ENCODE measurements at places on chromosomes 16 and 17. TPM values are rescaled to one million over a fixed set of nuclear protein-coding genes. Genes with fewer than 3 reads are reported as not detected.

- no peak for DNase-seq
These were observed 168.9 kb downstream of the CBLN1 start for GRCh38 chr16:49112754-49113153.

DNA sequence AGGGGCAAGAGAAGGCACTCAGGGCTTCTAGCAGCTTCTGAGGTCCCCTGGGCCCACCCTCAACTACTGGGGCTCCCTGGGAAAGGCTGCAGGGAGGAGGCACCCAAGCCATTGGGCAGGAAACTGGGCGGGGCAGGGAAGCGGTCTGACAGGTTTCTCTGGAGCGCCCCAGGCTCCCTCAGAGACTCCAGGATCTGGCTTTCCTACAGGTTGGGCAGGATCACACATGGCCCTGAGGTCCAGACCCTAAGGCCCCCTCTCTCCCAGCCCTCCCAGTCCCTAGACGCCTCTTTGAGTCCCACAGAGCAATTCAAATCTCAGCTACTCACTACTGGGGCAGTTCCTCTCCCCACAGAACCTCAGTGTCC, 14.3 kb downstream of the JUP start:
- DNase-seq: no peak

DNA sequence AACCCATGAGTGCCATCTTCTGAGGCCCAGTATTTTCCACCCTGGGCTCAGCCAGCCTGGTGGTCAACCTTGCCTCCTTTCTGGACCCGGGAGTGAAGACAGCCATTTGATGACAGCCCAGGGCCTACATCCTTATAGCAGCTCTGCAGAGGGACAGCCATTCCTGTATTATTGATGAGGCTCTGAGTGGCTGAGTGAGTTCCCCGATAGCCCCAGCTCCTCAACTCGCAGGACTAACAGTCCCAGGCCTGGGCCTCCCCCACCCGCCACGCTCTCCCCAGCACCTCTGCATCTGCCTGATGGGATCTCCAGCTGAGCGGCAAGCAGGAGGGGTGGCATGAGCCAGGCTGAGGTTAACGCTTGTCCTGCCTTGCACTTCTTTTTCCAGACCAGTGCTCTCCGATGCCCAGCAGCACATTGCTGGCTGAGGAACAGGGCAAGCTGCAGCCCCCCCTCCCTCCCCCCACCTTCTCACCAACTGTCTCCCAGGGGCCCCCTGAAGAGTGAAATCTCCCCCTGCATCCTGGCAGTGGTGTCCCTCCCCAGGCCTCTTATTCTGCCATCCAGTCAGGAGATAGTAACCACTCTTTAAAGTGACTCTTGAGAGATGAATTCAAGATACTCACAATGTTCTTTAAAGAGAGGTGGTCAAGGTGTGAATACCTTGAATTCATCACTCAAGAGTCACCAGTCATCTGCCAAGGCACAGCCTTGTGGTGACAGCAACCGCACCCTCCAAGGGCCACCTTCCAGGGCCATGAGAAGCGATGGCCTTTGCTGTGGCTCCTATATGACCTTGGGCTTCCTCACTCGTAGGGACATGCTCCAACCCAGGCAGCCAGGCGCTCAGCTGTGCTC, 23.5 kb downstream of the CACNG5 start:
- no peak for DNase-seq

GRCh38 chr16:73998707-73999106, 297.9 kb upstream of the PSMD7 start:
- DNase-seq: no peak

GRCh38 chr17:34133350-34133749, 121.7 kb upstream of the CCL2 start:
- DNase-seq: no peak

GRCh38 chr16:68296693-68297092, 14.1 kb downstream of the SLC7A6OS start:
- DNase-seq: no peak

GRCh38 chr17:29563816-29564215, 3.0 kb downstream of the ABHD15 start:
- no peak for DNase-seq

- no peak for DNase-seq
These were observed 2166.6 kb downstream of the TP53TG3F start for GRCh38 chr16:35626041-35626440.

FOXJ1 gene
- total RNA-seq: not detected

KRTAP4-3 gene
- total RNA-seq: not detected

- no peak for DNase-seq
These were observed 206.7 kb downstream of the CDH13 start for GRCh38 chr16:82833378-82833993.

DNA sequence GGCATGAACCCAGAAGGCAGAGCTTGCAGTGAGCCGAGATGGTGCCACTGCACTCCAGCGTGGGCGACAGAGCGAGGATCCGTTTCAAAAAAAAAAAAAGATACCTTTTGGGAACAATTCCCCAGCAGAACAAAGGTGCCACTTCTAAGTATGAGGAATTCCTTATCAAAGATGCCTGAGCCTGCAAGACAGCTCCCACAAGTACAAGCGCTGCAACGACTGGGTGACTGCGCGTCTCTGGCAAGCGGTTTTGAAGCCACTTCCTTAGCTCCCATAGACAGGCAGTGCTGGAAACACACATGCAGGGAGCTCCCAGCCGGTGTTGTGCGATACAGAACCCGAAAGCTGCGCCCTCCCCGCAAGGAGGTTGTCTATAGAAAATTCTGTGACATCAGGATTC, 60.5 kb downstream of the ADCY9 start:
- DNase-seq: no peak

- no peak for DNase-seq
These were observed 9.9 kb downstream of the GINS2 start for GRCh38 chr16:85678821-85679220.

LCMT1 gene
- total RNA-seq: 33.3 TPM

DNA sequence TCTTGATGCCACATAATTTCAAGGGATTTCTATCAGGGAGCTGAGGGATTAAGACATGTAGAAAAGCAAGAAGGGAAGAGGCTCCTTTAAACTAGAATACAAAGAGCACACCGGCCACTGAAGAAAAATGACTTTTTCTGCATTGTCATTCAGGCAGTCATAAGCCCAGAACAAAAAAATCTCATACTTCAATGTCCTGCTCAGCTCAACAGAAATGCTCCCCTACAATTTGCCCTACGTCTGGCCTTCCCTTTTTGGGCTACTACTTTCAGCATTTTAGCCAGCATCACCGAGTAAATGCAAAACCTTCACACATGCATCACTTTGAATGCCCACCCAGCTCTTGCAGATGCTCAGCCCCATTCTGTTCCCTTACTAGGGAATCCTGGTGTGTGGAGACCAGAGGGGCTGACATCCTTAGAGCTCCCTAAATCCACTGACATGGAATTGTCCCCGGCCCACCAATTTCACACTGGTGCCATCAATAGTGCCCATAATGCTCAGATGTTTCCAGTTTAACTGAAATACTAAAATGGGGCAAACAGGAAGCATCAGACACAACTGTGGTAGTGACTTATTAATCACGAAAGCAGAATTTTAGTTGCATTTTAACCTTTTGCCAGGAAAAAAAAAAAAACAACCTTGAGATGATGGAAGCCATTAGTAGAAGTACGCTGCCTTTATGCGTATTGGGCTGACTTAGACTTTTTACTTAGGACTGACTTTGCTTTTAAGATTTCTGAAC, 2.7 kb downstream of the MAP3K14 start:
- no peak for DNase-seq

- no peak for DNase-seq
These were observed 29.1 kb upstream of the IRX6 start for GRCh38 chr16:55294931-55295342.

DNA sequence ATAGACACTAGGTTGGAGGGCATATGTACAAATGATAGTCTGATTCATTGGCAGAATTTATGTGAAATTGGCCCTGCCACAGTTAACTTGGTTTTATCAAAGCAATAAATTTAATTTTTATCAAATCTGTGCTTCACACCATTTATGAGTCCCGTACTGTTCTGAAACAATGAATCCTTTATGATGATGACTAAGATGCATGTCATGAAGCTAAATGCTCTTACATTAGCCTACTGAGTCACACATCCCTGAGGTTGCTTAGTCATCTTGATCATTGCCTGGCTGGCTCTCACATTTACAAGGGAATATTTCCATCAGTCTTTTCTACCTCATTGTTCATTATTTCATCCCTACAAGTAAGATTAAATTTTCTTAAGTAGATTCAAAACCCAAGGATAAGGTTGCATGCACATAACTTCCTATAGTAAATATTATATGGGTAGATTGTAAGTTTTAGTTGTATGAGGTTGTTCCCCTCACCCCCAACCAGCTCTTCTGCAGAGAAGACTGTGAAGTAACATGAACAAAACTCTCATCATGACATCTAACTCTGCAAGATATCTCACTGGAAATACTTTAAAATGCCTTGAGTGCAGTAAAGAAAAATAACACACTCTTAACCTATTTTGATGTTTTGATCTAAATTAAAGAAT, 170.7 kb downstream of the CYB561 start:
- DNase-seq: peak; percentile 95

ALDOC gene
- 14.5 TPM for total RNA-seq

ATP2A3 gene
- total RNA-seq: 0.07 TPM

- no peak for DNase-seq
These were observed 13.8 kb downstream of the IL34 start for GRCh38 chr16:70659953-70660671.

HP gene
- not detected for total RNA-seq

GRCh38 chr17:15119968-15120367, 145.2 kb downstream of the PMP22 start:
- DNase-seq: peak; percentile 25

AATK gene
- 0.85 TPM for total RNA-seq

ITGA2B gene
- total RNA-seq: not detected

DNA sequence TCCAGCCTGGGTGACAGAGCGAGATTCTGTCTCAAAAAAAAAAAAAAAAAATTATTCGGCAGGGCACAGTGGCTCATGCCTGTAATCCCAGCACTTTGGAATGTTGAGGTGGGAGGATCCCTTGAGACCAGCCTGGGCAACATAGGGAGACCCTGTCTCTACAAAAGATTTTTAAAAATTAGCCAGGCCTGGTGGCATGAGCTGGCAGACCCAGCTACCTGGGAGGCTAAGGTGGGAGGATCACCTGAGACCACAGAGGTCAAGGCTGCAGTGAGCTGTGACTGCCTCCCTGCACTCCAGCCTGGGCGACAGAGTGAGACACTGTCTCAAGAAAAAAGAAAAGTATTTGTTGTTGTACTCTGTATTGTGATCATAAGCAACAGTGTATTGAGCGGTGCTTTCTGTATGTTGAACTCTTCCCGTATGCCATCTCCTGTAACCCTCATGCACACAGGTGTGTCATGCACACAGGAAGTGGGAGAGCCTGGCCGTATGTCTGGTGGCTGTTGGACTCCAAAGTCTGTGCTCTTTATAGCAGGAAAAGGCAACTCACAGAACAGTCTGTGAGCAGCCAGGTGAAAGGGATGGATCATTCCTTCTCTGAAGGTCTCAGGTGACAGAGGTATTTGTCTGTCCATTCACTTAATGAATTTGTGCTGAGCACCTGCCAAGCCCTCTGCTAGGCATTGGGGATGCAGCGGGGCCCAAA, 17.1 kb downstream of the CDH1 start:
- DNase-seq: no peak

DNA sequence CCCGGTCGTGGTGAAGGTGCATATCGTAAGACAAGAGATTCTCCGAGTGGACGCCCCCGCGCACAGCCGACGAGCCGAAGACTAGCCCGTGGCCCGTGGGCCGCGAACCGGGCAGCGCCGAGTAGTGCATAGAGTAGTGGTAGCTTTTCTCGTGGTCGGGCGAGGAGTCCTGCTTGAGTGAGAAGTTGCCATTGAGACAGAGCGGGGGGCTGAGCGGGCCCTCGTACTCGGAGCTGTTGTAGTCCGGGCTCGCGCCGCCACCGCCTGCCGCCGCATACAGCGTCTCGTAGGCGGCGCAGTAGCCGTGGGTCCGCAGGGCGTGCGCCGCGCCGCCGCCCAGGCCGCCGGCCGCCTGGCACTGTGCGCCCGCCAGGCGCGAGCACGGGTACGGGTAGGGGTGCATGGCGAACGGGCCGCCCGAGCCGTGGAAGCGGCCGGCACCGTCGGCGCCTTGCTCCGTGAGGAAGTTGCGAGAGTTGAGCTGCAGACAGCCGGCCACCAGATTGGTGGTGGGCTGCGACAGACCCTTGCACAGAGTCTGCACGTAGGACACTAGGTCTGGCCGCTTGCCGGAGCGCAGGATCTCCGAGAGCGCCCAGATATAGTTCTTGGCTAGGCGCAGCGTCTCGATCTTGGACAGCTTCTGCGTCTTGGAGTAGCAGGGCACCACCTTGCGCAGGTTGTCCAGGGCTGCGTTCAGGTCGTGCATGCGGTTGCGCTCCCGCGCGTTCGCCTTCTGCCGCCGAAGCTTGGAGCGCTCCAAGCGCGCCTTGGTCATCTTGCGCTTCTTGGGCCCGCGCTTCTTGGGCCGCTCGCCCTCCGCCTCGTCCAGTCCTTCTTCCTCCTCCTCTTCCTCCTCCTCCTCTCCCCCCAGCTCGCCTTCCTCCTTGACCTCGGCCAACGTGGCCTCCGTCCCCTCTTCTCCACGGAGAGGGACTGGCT, 2.0 kb downstream of the NEUROD2 start:
- DNase-seq: no peak

- no peak for DNase-seq
These were observed 21.3 kb downstream of the ASPA start for GRCh38 chr17:3497101-3497500.

AIPL1 gene
- not detected for total RNA-seq
